ENCODE measurements at places on chromosomes 2 and 18. TPM values are rescaled to one million over a fixed set of nuclear protein-coding genes. Genes with fewer than 3 reads are reported as not detected.

CIB4 gene
- not detected for total RNA-seq

DNA sequence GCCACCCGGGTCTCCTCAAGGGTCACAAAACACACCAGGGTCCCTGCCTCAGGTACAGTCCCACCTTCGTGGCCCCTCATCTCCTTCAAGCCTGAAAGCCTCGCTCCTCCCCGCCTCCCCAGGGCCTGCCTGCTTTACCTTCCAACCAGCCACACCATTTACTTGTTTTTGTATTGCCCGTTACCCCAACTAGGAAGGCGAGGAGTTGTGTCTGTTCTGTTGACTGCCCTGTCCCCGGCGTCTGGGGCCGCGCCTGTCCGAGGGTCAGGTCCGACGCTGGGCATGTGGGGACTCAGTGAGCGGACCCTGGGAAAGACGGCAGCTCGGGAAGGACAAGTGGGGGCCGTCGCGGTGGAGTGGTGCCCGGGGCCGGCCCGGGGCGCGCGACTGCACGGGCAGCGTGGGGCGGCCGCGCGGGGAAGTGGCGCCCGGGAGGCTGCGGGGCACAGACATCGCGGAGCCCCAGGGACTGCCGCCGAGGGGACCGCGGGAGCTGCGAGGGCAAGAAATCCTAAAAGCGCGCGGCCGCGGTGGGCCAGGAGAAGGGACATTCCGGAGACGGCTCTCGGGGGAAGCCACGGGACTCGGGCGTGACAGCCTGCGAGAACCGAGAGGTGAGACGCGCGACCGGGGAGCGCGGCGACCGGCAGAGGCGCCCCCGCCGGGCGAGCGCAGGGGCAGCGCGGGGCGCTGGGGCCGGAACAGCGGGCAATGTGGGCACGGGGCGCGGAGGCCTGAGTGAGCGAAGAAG, 797 bp upstream of the GRHL1 start:
- peak; percentile 73 for DNase-seq
- H3K36me3 ChIP-seq, result no peaks in the 10 kb centered on the region
- peak overlapping the region; percentile 60 for H3K27ac ChIP-seq
- peak overlapping the region; percentile 80 for H3K4me3 ChIP-seq
- peaks cover 6% of the 10 kb centered on the region for H3K4me1 ChIP-seq

DNA sequence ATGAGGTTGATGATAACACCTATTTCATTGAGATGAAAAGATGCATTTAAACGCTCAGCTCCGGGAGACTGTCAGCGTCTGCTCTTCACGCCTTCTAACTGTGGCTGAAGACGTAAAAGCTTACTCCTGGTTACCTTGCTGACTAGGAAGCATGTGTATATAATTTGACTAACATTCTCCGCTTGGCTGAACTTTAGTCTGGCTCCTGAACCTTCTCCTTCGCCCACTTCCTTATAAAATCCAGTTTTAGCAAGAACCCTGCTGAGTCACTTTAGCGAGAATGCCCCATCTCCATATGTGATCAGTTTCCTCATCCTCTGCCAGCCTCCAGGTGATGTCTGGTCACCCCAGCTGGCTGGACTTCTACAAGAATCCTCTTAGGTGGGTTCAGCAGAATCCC, 12.7 kb upstream of the CREG2 start:
- H3K27me3 ChIP-seq, result no peaks in the 10 kb centered on the region
- no peak for DNase-seq
- H3K27ac ChIP-seq, result no peak overlapping the region
- no peak overlapping the region for H3K4me3 ChIP-seq

DNA sequence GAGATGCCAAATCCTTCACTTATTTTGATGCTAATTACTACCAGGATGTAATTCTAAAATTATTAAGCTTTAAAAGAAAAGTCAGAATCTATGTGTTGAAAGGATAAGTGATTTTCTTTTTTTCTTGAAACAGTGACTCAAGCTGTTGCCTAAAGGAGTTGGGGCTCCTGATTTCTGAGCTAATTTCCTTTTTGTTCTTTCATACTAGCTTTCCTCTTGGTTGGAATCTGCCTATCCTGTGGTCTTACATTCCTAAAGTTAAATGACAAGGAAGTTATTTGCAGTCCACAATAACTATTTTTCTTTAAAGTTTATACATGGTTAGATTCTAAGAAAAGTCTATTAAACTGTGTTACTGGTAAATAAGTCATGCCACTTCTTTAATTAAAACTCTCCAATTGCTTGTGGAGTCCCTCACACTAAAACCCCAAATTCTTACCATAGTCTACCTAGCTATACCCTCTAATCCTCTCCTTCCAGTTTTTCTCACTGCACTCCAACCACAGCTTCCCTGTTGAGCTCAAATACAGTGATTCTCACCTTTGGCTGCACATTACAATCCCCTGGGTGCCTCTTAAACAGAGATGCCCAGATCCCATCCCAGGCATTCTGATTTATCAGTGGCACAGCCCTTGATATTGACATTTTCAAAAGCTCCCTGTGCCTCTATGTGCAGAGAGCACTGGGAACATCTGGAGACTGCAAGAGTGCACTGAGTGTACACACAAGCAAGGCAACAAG, 63.3 kb upstream of the EFEMP1 start:
- H3K4me1 ChIP-seq, result no peaks in the 10 kb centered on the region
- no peak overlapping the region for H3K27ac ChIP-seq
- H3K4me3 ChIP-seq, result no peak overlapping the region
- DNase-seq, result no peak
- no peaks in the 10 kb centered on the region for H3K27me3 ChIP-seq
- H3K36me3 ChIP-seq, result no peaks in the 10 kb centered on the region

- H3K27ac ChIP-seq, result peak overlapping the region; percentile 91
- H3K36me3 ChIP-seq, result no peaks in the 10 kb centered on the region
- no peaks in the 10 kb centered on the region for H3K27me3 ChIP-seq
- no peaks in the 10 kb centered on the region for H3K4me1 ChIP-seq
These were observed 1.1 kb upstream of the RNU4ATAC start for GRCh38 chr2:121529439-121530211.

GRCh38 chr2:232593982-232594381, 39.4 kb upstream of the EFHD1 start:
- H3K27ac ChIP-seq, result no peak overlapping the region
- no peak for DNase-seq

APCDD1 gene
- 0.80 TPM for total RNA-seq
